Inflammatory macrophage (primary cell): ENCODE measurements at places on chromosomes 1 and 21.

- no peak for DNase-seq
Measured at GRCh38 chr1:241061062-241061461, 295.9 kb downstream of the RGS7 start.

DNA sequence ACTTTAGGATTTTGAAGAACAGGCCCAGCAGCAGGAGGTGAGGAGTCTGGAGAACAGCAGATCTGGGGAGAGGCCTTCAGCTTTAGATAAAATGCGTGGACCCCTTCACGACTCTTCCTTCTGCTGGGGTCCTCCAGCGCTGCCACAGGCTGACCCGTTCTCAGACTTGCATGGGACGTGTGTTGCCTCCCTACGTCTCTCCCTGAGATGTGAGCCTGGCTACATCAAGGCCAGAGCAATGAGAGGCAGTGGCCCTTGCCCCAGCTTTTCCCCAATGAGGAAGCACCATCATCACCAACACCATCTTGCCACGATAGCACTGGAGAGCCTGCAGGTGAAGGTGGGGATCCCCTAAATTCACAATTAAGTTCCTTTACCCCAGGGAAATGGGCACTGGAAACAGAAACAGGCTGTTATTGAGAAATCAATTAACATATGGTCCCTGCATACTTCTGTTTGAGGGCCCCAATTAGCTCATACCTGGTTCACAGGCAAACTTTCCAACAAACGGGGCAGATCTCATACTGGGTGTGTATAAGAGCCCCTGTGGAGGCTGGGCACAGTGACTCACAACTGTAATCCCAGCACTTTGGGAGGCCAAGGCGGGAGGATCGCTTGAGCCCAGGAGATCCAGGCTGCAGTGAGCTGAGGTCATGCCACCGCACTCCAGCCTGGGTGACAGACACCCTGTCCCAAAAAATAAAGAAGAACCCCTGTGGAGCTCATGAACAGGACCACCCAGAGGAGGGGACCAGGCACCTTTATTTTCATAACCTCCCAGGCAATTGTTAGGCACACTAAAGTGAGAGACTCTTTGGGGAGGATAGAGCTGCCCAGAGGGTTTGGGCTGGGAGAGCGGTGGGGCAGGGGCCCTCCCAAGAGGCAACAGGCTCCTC lies 12.1 kb upstream of the ADAMTSL4 start:
- DNase-seq = no peak

GRCh38 chr1:116808200-116808847 lies 54.1 kb downstream of the CD2 start:
- DNase-seq = peak; percentile 41

- no peak for DNase-seq
Measured at GRCh38 chr1:3711780-3712451, 40.3 kb upstream of the CCDC27 start.

GRCh38 chr1:42924082-42924850 lies 34.4 kb downstream of the SLC2A1 start:
- peak; percentile 93 for DNase-seq

DNA sequence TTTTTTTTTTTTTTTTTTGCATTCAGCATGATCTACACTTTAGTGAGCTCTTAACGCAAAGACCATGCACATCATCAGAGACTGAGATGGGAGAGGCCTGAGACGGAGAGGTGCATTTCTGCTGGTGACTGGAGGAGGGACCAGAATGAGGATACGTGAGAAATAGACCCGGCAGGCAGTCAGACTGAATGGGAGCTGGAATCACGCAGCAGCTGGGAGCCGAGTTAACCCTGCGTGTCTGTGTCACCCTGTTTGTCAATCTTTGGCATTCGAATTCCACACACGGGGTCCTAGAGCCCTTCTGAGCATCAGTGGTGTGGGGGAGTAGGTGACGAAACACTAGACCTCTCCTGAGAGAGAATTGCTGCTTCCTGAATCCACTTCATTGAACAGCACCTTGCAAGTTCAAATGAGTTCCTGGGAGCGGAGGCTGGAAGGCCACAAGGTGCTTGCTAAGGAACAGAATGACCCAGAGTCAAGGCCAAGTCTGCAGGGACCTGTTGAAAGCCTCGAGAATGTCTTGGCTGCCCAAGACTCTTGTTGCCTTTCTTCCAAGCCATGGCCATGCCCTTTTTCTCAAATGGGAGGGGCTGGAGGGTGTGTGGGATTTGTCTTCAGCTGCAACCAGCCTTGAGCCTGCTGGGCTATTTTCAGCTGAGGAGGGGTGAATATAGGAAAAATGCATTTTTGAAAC lies 123.3 kb downstream of the CNIH3 start:
- no peak for DNase-seq

- peak; percentile 28 for DNase-seq
Measured at GRCh38 chr1:109239409-109240068, 9.8 kb upstream of the CELSR2 start.
